Stimulated activated CD8-positive, alpha-beta memory T cell treated with anti-CD3 and anti-CD28 coated beads, Interleukin-15, amount 100 ng/mL, for 48 hours (primary cell): ENCODE measurements at places on chromosomes 3 and 15.

GRCh38 chr15:40429068-40429710, 11.6 kb upstream of the BAHD1 start:
- no peak for DNase-seq

DNA sequence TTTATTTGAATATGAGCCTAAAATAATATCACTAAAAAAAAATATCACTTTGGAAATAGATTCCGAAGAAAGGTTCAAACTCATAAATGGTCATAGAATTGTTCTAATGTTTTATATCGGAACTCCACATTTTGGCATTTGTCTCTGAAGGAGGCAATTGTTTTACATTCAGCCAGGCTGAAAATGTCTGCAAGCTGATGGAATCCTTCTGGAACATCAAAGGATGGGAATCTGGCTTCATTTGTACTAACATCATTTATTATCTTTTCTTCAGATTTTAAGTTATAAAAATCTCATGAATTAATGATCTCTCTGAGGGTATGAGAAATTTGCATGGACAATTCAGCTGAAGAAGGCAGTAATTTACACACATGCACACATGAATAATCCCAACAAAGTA, 251.4 kb upstream of the RGMA start:
- DNase-seq: no peak

DNA sequence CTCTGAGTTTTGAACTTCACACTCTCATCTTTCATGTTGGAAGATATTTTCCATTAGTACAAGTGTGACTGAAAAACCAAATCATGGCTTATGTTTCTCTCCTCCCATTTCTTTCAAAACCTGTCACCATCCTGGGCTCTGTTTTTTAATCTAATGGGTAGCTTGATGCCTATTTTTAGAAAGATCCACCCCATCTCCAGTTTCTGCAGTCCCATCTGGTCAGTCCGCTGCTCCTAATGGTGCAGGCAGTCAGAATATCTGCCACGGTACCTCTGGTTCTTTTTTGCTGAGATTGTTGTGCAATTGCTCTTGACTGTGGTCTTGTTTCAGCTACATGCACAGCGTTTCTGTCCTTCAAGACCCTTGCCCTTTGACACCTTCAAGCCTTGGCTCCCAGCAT, 240.9 kb upstream of the CADM2 start:
- DNase-seq: no peak

DNA sequence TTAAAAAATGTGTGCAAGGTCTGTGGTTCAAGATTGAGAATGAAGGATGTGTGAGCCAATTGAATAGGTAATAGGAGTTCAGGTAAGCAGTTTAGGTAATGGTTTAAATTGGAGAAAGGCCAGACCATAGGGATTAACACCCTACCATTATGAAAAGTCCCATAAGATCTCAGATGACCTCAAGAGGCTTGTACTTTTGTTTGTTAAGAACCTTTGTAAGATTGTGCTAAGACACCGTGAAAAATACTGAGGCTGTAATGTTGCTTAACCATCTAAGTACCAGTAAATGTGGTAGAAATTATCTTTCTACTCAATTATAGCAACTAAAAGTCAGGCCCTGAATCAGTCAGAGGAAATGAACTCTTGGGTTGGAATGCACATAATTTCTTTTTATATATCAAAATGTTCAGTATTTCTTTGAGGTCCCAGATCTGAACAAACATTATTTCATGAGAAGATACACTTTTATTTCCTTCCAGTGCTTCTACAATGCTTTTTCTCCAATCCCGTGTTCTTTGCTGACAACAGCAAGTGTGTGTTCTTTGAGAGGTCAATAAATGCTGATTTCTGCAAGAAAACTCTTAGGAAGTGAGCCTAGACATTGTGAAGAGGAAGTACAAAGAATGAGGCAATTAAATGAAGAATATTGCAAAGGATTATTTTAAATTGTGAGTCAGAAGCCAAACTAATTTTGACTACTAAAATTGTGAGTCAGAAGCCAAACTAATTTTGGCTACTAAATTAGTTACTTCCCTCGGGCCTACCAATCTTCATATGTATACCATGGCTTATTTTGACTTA, 66.4 kb downstream of the TCF12 start:
- no peak for DNase-seq

- DNase-seq: no peak
Observed at GRCh38 chr15:66611257-66612053, 45.7 kb upstream of the LCTL start.

DNA sequence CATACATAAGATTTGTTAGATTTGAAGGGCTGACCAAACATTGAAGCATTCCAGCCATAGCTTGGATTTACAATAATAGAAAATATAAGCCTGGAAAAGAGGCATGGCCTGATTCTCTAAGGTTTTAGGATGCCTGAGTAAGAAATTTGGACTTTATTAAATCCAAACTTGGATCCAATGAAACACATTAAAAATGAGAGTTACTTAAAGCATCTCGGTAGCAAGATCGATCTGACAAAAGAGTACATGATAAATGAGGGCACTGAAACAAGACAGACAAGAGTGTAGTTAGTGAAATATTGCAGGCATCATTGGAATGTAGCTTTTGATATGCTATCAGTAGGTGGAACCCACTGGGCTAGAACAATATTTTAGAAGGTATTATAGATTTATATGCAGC, 855.7 kb upstream of the DPPA4 start:
- DNase-seq: no peak

DNA sequence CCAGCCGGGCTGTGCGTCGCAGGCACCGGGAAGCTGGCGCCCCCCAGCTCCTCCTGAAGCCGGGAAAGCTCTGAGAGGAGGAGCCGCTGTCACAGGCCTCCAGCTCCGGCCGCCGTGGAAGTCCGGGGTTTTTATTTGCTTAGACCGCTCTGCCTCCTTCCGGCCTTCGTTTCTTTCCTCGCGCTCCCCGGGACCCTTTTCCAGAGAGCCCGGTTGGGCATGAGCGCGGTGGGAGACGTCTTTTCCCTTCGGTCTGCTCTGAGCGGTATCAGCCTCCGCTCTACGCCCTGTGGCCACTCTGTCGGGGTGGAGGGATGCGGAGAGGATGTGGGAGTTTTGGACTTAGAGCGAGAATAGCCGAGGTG, 559 bp downstream of the SENP5 start:
- DNase-seq: no peak

- DNase-seq: no peak
Observed at GRCh38 chr15:74958320-74958907, 1.8 kb upstream of the RPP25 start.

GRCh38 chr15:56582785-56583184, 117.8 kb upstream of the MNS1 start:
- no peak for DNase-seq

DNA sequence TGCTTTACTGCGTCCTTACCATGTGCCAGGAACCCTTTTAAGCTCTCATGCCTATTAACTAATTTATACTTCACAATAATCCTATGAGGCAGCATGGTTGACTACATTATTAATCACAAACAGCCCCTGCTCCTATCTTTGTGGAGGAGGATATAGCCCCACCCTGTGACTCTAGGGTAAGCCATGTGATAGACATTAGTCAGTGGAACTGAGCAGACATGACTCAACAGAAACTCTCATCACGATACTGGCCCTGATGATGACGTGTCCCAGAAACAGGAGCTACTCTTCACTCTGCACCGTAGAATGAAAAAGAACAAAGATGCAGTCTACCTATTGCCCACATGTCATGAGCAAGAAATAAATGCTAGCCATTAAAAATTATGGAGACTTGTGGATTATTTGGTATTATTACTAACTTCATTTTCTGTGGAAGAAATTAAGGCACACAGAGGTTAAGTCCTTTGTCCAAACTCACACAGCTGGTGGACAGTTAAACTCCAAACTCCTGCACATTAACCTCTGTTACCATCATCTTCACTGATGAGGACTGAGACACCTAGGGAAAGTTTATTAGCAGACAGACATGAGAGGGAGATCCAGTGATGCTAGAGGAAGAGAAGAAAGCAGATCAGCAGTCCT, 51.2 kb downstream of the CFAP20DC start:
- DNase-seq: no peak
